ENCODE measurements at places on chromosomes 7 and 10.

DNA sequence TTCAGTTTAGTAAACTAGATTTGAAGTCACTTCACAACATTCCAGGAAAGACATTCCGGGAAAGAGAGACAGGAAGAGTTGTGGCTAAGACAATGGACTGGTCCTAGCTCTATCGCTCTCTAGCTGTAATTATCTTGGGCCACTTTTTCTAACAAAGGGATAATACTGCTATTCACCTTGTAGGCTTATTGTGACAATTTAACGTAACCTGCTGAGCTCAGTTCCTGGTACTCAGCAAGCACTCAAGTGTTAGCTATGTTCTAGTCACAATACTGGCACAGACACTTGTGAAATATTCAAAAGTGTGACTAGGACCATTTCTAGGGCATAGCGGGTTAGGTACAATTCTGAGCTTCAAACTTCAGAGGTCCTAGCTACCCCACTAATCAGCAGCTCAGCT lies 12.0 kb upstream of the NRCAM start:
- DNase-seq, result no peak

GRCh38 chr7:155889636-155890511 lies 77.6 kb upstream of the SHH start:
- no peak for DNase-seq

- DNase-seq, result no peak
These were observed 115.8 kb downstream of the THSD7A start for GRCh38 chr7:11716185-11716584.

- DNase-seq, result no peak
These were observed 112.6 kb downstream of the AOAH start for GRCh38 chr7:36611703-36612102.

GRCh38 chr7:129041142-129042085 lies 13.5 kb downstream of the TNPO3 start:
- DNase-seq, result no peak

DNA sequence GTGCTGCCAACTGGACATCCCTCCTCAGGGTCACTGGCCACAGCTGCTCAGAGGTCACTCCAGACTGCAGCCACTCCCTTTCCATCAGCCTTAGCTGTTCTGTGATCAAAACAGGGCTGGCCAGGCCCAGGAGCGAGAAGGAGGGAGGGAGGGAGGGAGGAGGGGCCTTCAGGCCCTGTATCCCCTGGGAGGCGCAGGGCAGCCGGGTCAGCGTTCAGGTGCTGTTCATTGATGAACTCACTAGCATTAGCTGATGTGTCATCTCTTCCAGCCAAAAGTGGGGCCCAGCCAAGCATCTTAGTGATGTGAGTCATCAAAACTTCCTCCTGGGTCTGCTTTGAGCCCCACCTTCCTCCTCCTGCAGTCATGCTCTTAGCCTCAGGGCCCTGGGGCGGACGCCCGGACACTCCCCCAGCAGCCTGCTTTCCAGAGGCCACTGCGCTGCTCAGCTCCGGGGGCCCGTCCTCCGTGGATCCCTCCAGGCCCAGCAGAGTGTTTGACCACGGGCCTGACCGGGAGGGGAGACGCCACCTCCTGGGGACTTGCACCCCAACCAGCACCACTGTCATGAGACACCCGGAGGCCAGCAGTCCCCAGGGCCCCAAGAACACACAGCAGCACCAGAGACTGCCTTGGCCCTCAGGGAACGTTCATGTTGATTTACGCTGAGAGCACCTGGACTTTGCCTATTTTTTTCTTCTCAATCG lies 149.2 kb downstream of the PRKAG2 start:
- no peak for DNase-seq

DNA sequence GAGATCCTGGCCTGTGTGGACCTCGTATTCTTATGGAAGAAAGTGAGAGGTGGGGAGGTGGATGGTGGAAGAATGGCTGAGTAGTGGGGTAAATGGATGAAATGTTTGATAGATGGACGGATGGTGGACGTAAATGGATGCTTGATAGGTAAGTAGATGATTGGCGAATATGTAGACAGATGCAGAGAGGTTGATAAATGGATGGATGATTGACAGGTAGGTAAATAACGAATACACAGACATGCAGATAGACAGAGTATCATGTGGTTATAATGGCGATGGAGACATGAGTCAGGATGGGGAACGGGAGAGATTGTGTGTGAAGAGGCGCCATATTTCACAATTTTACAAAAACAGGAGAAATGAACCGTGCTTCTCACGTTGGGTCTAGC lies 219.5 kb downstream of the DIP2C start:
- DNase-seq, result no peak

- DNase-seq, result no peak
These were observed 249.1 kb upstream of the LYZL1 start for GRCh38 chr10:29039677-29040189.

- no peak for DNase-seq
These were observed 144.2 kb downstream of the CTTNBP2 start for GRCh38 chr7:117728890-117729624.

DNA sequence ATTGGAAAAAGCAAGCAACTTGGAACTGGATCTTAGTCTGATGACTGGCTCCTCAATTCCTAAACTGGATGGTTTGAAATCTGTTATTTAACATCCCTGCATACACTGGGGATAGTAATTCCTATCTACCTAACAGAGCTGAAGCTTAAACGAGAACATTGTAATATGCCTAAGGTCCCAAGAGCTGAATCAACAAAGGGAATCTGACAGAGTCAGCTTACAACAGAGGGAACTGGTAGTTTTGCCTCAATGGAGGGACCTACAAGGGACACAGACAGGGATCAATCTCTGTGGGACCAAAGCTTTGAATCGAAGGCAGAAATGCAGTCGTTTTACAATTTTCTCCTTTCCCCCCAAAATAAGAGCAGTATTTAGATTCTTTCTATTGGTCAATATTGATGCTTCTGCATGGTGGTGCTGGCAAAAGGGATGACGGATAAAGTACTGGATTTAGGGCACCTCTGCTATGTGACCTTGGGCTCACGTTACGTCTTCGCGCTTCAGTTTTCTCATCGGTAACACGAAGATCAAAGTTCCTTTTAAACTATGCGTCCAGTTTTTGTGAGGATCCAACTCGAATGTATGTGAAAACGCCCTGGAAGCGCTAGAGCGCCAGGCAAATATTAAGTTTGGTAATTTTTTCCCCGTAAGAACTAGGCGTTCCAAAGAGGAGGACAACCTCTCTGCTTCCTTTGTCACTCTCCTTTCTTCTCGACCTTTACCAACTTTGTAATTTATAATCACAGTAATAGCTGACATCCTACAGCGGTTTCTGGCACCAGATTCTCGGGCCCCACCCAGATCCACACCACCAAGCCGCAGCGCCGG lies 1.1 kb downstream of the ACTR1A start:
- DNase-seq, result no peak

DNA sequence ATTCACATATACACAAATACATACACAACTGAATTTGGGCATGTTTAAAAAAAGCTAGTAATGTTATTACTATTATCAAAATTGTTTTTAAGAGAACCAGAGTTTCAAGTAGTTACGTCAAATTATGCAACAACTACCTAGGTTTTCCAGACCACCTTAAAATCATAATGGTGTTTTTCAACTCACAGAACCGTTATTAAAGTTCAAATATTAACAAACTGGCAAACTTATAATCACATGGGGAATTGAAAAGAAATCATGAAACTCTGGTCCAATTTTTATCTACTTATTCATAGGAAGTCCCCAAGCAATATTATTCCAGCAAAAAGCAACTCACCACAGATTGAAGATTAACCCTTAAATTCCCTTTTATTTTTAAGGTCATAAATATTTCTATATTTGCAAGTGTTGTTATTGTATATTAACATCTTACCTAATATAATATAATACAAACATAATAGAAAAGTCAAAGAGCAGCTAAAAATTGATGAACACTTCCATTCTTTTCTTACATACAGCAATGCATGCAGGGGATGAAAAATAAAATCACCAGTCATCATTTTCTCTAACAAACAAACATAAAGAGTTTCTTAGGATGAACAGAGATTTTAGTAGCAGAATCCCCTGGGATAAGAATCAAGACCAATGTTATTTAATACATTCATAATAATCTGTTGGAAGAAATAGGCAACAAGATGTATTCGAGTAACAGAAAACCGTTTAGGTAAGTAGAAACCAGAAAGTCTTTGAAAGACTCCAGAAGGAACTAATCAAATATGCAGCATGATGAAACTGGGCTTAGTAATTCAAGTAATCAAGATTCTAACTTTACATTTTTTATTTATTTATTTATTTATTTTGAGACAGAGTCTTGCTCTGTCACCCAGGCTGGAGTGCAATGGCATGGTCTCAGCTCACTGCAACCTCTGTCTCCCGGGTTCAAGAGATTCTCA lies 391.1 kb downstream of the PARD3 start:
- DNase-seq, result no peak

GRCh38 chr10:132516771-132517725 lies 20.5 kb upstream of the INPP5A start:
- DNase-seq, result no peak

GRCh38 chr10:131418681-131419080 lies 107.2 kb upstream of the TCERG1L start:
- DNase-seq, result no peak

GRCh38 chr10:91512458-91512857 lies 102.3 kb downstream of the HECTD2 start:
- DNase-seq, result no peak

GRCh38 chr7:46089281-46089680 lies 168.2 kb upstream of the IGFBP3 start:
- DNase-seq, result no peak
